ENCODE measurements at places on chromosomes 11 and 22. TPM values are rescaled to one million over a fixed set of nuclear protein-coding genes. Genes with fewer than 3 reads are reported as not detected.

DNA sequence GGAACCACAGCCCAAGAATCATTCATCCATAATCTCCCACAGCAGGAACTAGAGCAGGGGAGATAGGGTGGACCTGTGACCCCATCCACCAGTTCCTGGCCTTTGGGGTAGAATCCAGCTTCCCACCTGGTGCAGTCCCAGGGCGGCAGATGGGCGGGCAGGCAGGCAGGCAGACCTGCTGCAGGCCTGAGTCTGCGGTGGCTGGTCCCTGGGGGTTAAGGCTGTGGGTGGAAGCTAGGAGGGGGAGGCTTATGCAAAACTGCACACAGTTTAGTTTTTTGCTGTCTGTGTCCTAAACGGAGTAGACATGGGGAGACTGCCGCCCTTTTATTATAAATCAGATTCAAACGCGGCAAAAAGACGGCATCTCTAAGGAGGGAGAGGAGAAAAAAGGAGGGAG, 4.5 kb upstream of the NEFH start:
- no peak overlapping the region for H3K4me3 ChIP-seq
- H3K36me3 ChIP-seq, result no peaks in the 10 kb centered on the region
- H3K27ac ChIP-seq, result no peak overlapping the region
- no peak for DNase-seq
- peaks cover 8% of the 10 kb centered on the region for H3K4me1 ChIP-seq

DNA sequence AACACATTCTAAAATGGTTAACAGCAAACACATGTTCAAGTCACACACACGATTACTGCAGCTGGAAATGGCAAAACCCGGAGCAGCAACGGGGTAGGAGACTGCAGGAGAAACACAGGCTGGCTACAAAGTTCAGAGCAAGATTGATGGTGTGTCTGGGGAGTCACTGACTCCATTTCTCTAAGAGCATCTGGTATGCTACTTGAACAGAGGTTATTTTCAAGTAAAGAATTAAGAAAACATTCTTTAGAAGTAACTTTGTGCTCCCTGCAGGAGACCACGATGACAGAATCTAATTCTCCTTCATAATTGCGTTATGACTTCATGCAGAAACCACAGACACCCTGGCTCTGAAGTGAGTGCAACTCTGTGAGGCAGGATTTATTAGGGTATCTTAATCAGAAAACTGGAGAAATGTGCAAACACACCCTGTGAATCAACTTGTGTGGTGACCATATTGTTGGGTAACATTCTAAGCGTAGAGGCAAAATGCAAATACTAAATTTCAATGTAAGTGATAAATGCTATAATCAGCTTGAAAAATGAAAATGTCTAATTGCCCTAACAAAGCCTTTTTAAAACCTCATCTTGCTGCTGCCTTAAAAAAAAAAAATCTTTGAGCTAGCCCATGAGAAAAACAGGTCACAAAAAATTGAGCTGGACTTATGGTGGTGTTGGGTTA, 303.0 kb downstream of the CADM1 start:
- no peaks in the 10 kb centered on the region for H3K27me3 ChIP-seq
- H3K36me3 ChIP-seq, result no peaks in the 10 kb centered on the region
- no peak overlapping the region for H3K4me3 ChIP-seq
- peaks cover 19% of the 10 kb centered on the region for H3K4me1 ChIP-seq
- no peak overlapping the region for H3K27ac ChIP-seq

GRCh38 chr11:92533657-92534335, 309.2 kb downstream of the FAT3 start:
- no peaks in the 10 kb centered on the region for H3K4me1 ChIP-seq
- DNase-seq, result no peak
- H3K36me3 ChIP-seq, result no peaks in the 10 kb centered on the region
- H3K4me3 ChIP-seq, result no peak overlapping the region
- H3K27me3 ChIP-seq, result no peaks in the 10 kb centered on the region
- H3K27ac ChIP-seq, result no peak overlapping the region

Gene SCGB1D2
- not detected for total RNA-seq

Gene CHRM1
- total RNA-seq, result 0.04 TPM

Data from muscle of leg (tissue), 16 donors.